Anterior cingulate cortex (tissue), 58 donors: ENCODE measurements at places on chromosomes 4 and X.

- DNase-seq: no peak
Observed at GRCh38 chrX:24874604-24875247, 141.0 kb downstream of the ARX start.

DNA sequence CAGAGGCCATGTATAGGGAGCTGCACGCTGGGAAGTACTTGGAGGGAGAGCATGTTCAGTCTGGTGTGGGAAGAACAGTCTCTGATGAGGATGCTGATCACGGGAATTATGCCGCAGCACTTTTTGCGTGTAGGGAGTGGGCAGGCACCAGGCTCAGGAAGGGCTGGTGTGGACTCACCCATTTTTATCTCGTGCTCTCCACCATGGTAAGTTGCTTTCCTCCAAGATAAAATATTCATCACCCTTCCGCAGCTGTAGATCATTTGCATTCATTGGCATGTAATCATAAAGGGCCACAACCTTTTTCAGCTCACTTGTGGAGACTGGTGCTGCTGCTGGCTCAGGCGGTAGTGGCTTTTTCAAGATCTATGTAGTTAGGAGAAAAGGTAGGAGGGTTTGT is 11.8 kb upstream of the TIMM8A start:
- no peak for DNase-seq

- no peak for DNase-seq
Observed at GRCh38 chr4:121690001-121690400, 6.8 kb downstream of the ANXA5 start.

GRCh38 chr4:74056114-74056857 is 17.8 kb upstream of the CXCL3 start:
- no peak for DNase-seq

DNA sequence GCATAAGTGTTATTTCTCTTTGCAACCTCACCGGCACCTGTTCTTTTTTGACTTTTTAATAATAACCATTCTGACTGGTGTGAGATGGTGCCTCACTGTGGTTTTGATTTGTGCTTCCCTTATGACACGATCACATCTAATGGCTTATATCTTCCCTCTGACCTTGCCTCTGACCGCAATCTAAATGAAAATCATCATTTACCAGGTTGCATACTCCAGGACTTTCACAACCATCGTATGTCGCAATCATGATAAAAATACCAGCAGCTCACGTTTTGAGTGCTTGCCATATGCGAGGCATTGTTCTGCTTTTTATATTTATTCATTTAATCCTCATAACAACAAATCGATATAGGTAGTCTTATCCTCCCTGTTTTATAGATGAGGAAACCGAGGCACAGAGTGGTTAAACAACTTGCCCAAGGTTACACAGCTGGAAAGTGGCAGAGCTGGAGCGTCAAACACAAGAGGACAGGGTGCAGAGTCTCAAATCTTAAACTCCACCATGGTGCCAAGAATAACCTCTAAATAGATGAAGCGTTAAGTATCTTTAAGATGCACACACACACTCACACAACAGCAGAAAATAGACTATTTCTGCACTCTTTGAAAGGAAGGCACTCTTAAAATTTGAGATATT is 102.2 kb downstream of the SEL1L3 start:
- no peak for DNase-seq

DNA sequence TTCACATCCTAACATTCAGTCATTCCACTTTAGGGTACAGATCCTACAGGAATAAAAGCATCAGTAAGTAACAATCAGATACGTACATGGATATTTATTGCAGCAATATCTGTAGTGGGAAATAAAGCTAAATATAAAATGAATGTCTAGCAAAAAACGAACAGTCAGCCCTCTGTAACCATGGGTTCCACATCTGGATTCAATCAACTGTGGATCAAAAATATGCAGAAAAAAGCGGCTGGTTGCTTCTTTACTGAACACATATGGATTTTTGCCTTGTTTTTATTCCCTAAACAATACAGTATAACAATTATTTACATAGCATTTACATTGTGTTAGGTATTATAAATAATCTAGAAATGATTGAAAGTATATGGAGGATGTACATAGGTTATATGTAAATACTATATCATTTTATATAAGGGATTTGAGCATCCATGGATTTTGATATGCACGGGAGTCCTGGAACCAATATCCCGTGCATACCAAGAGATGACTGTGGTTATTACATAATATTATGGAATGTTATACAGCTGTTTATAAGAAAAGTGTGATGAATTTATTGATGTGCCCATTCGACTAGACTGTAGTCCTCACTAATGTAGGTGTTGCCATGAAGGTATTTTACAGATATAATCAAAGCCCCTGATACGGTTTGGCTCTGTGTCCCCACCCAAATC is 132.8 kb downstream of the ARHGEF9 start:
- no peak for DNase-seq

DNA sequence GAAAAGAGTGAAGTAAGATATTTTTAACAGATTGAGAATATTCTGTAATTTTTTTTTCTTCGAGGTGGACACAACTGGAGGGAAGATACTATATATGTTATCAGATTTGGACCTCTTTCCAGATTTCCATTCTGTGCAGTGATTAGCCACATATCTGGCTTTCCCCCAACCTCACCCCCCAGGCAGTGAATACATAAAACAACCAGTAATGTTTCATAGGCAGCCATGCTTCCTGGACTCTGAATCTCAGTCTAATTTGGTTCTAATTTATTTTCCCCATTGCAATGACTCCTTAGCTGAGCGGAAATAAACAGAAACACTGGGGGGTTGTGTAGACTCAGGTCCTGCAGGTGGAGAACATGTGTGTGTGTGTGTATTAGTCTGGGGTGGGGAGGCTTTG is 226.5 kb downstream of the FBXW7 start:
- no peak for DNase-seq
